ENCODE measurements at places on chromosomes 7 and 10.

DNA sequence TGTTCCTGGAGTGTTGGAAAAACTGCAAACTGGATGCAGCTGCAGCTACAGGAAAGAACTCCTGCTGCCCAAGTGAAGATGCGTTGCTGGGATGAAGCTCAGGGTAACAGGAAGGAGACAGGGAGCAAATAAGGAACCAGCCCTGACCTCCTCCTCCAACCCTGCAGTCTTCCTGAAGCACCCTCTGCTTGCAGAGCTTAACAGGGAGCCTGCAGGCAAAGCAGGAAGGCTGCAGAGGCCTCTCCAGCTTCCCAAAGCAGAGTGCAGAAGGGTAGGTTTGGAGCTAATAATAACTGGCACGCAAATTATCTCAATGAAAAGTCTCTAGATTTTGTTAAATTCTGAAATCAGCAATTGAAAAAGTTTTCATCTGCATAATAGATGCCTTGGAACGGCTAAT lies 92.5 kb downstream of the SORCS1 start:
- DNase-seq: no peak

DNA sequence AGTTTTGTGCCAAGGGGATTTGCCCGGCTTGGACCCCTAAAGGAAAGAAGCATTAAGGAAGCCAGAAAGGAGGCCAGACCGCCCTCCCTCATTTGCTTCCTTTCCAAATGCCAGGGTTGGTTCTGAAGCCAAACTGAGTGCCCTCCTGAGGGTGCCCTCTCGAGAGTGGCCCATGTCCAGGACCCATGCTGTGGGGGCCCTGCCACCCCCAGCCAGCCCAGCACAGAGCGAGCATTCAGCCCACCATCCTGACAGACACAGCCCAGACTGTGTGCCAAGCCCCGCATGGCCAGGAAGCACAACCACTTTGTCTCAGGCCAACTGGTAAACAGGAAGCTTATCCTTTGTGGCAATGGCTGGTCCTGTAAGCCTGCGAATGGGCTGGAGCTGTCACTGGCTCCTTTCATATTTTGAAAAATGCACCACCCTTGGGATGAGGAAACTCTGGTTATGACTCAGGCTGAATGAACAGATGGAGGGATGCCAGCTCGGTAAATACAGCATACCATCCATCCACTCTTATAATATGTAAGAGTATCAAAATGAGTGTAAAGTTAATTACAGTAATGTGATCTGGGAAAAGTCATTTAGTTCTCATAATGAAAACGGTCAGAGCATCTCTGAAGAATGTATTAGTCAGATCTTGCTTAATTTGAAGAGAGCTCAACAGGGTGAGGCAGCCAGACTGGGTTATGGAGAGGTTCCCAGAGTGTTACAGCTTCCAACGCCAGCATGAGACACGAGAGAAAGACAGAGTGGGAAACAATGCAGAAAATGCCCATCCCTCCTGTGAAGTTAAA lies 65.0 kb downstream of the STK17A start:
- DNase-seq: no peak

- no peak for DNase-seq
Observed at GRCh38 chr7:152615031-152615741, 60.8 kb downstream of the XRCC2 start.

DNA sequence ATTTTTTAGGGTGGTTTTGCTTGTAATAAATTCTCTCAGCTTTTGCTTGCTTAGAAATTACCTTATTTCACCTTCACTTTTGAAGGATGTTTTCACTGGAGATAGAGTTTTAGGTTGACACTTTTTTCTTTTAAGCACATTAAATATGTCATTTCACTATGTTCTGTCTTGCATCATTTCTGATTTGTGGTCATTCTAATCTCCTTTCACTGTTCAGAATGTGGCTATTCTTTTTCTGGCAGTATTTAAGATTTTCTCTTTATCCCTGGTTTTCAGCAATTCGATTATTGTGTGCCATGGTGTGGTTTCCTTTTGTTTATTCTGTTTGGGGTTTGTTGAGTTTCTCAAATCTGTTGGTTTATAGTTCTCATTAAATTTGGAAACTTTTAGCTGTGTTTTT lies 1065.6 kb downstream of the KCNMA1 start:
- no peak for DNase-seq

DNA sequence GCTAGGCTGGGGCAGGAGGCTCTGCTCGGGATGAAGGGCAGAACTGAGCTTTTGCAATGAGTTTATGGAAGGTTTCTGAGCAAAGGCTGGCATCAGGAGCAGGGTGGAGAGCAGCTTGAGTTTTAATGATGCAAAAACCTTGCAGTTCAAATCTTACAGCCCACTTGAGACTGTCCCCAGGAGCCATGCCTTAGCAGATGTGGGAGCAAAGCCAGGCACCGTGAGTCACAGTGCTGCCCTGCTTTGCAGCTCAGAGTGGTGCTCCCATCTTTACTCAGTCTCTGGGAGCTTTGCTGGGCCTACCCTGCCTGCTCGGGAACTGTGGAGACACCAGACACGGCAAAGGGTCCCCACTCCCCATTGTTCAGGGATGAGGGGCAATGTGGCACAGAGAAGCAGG lies 122.4 kb upstream of the NPS start:
- DNase-seq: no peak

DNA sequence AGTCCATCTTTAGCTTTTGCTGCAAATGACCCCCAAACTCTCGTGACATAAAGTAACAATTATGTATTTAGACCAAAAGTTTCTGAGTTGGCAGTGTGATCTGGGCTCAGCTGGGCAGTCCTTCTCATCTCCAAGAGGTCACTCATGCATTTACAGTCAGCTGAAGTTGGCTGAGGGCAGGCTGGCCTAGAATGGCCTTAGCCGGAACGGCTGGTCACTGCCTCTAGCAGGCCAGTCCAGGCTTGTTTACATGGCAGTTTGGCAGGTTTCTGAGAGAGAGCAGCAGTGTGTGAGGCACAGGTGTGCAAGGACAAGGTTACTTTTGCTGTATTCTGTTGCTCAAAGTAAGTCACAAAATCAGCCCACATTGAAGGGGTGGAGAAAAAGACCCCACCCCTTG lies 200.0 kb upstream of the AGK start:
- DNase-seq: no peak

DNA sequence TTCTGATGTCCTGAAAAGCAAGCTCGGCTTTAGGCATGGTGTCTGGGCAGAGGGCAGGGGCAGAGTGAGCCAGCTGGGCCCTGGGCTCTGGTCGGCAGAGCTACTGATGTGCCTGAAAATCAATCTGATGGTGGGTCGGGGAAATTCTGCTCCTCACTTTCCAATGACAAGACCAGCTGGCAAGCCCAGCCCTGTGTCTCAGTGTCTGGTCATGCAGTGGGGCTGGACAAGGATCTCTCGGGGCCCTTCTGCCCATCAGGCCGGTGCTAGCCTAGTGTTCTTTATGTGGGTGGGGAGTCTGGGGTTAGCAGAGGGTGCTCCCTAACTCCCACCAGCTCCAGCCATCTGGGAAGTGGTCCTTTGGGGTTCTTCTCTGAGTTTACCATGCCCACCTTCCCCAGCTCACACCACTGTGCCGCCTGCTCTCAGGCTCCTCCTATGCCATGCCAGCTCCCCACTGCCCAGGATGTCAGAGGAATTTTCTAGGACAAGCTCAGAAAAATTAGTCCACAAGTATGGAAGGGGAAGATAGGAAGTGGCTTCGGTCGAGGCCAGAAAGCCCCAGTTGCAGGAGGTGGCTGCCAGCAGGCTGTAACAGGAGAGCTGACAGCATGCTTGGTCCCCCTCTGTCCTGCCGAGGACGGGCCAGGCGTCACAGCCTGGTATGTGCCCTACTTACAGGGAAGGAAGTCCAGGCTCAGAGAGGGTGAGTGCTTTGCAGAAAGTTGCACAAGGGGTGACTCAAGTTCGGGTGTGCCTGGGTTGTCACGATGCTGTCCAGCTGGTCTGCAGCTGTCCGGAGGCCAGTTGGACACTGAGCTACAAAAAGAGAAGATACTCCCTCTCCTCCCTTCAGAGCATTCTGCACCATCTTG lies 135.2 kb downstream of the ADCY1 start:
- DNase-seq: no peak

DNA sequence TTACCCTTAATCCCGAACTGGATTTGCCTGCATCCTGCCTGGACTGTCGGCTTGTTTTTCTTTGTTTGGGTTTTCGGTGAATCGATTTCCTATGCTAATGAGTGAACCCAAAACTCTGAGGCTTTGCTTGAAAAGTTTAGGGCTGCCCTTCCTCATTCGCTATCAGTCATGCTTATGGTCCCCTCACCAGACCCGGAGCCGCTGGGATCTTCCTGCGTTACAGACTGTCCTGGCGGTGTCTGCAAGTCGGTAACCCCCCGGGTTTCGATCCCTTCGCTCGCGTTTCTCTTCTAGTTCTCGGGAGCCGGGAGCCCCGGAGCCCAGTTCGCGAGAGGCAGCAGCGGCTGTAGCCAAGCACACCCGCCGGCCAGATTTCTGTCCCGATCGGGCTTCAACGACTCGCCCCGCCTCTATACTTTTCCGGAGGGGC lies 2.2 kb downstream of the EMX2 start:
- DNase-seq: no peak

DNA sequence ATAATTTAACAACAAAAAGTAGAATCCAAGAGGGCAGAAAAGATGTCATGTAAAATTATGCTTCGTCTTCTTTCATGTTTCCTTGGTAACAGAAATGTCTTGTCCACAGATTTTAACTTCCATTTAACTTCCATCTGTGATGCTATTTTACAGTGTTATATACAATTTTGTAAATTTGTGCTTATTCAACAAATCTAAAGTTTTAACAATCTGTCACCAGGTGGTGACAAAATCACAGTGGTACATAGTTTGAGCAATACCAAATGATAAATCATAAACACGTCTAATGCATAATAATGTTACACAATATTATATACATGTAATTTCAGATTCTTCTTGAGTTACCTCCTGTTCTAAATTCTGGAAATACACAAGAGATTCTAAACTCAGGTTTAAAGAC lies 784.4 kb upstream of the CELF2 start:
- DNase-seq: no peak

DNA sequence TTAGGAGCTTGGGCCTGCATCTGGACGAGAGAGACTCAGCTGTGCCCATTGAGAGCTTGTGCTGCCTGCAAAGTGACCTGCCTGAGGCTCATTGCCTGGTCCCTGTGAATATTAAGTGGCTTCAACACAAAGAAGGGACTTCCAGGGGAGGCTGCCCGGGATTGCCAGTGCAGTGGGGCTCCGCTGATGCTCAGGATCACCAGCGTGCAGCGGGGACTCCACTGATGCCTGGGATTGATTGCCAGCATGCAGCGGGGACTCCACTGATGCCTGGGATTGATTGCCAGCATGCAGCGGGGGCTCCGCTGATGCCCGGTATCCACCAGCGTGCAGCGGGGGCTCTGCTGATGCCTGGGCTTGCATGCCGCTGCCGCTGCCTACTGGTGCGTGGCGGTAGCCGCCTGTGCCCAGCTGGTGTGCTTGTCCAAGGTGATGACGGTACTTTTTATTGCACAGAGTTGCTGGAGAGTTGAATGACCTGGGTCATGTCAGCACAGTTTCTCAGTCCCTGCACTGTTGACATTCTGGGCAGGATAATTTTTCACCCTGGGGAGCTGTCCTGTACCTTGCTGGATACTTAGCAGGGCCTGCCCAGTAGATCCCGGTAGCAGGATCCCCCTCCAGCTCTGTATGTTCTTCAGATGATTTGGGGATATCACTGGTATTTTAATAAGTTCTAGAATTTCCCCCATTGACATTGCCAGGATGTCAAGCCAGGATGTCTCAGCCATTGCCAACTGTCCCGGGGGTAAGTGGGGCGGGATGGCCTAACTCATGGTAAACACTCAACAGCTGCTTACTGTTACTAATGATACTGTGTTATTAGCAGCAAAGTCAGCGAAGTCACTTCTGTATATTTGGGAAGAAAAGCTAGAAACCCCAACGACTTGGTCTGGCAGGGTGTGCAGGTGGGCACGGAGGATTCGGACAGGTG lies 13.0 kb downstream of the DOCK1 start:
- DNase-seq: no peak

GRCh38 chr7:41415471-41416207 lies 287.3 kb downstream of the INHBA start:
- DNase-seq: no peak

- DNase-seq: no peak
Observed at GRCh38 chr7:150901160-150902035, 49.1 kb downstream of the AOC1 start.

DNA sequence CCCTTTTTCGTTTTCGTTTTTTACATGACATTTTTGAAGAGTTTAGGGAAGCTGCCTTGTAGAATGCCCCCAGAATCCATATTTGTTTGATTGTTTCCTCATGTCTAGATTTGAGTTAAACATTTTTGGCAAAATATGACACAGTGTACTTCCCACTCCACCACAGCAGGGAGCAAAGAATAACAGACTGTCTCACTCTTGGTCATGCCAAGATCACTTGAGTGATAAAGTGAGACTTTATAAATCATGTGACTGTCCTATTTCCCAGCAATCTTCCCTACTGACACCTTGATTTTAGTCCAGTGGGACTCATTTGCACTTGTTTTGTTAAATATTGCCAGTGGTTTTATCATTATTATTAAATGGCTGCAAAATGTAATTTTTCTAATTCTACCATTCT lies 44.4 kb upstream of the USP6NL start:
- DNase-seq: no peak
